ENCODE measurements at places on chromosomes 1 and 21. TPM values are rescaled to one million over a fixed set of nuclear protein-coding genes. Genes with fewer than 3 reads are reported as not detected.

- no peaks in the 10 kb centered on the region for H3K36me3 ChIP-seq
- DNase-seq, result no peak
- no peak overlapping the region for H3K4me3 ChIP-seq
- H3K27ac ChIP-seq, result no peak overlapping the region
- H3K27me3 ChIP-seq, result no peaks in the 10 kb centered on the region
Observed at GRCh38 chr1:226712742-226713419, 26.2 kb downstream of the ITPKB start.

The DCST1 gene
- total RNA-seq, result 0.43 TPM

- no peak for DNase-seq
- H3K27me3 ChIP-seq, result no peaks in the 10 kb centered on the region
- peaks cover 46% of the 10 kb centered on the region for H3K4me1 ChIP-seq
- no peaks in the 10 kb centered on the region for H3K36me3 ChIP-seq
Observed at GRCh38 chr21:43786300-43786806, 3.0 kb upstream of the RRP1 start.

GRCh38 chr21:42703965-42704364, 50.5 kb downstream of the PDE9A start:
- H3K4me3 ChIP-seq, result no peak overlapping the region
- no peak overlapping the region for H3K27ac ChIP-seq
- no peaks in the 10 kb centered on the region for H3K36me3 ChIP-seq
- H3K4me1 ChIP-seq, result no peaks in the 10 kb centered on the region
- H3K27me3 ChIP-seq, result no peaks in the 10 kb centered on the region

The SLAMF6 gene
- total RNA-seq, result not detected

The TMEM200B gene
- 1.1 TPM for total RNA-seq

GRCh38 chr1:45682942-45683341, 3.4 kb downstream of the GPBP1L1 start:
- H3K27me3 ChIP-seq, result no peaks in the 10 kb centered on the region
- no peak for DNase-seq
- 0 out of 2 replicates have a peak, but pooled peaks cover 6% of the 10 kb centered on the region for H3K36me3 ChIP-seq
- H3K4me3 ChIP-seq, result no peak overlapping the region
- H3K4me1 ChIP-seq, result peaks cover 8% of the 10 kb centered on the region

The HPDL gene
- total RNA-seq, result 12.7 TPM

The PTAFR gene
- 7.6 TPM for total RNA-seq

- no peak within 1 kb of the TSS for H3K4me3 ChIP-seq
- no peak within 1 kb of the TSS for H3K27ac ChIP-seq
- no peaks in the 10 kb centered on the region for H3K36me3 ChIP-seq
Observed at GRCh38 chr1:181483285-181484195, at the start of gene CACNA1E. Gene CACNA1E (plus strand): TSS chr1:181483517. CDS start chr1:181483745, 228 bp downstream.

GRCh38 chr21:36902793-36903192, 63.7 kb downstream of the HLCS start:
- H3K36me3 ChIP-seq, result no peaks in the 10 kb centered on the region
- no peaks in the 10 kb centered on the region for H3K27me3 ChIP-seq
- H3K4me3 ChIP-seq, result no peak overlapping the region
- no peak for DNase-seq
- H3K27ac ChIP-seq, result no peak overlapping the region
- no peaks in the 10 kb centered on the region for H3K4me1 ChIP-seq

GRCh38 chr1:113792471-113792870, 19.8 kb downstream of the RSBN1 start:
- DNase-seq, result no peak
- H3K36me3 ChIP-seq, result peaks cover 21% of the 10 kb centered on the region
- H3K27me3 ChIP-seq, result no peaks in the 10 kb centered on the region
- H3K27ac ChIP-seq, result no peak overlapping the region
- H3K4me3 ChIP-seq, result no peak overlapping the region

- no peaks in the 10 kb centered on the region for H3K36me3 ChIP-seq
- no peak overlapping the region for H3K27ac ChIP-seq
- no peaks in the 10 kb centered on the region for H3K27me3 ChIP-seq
- no peak overlapping the region for H3K4me3 ChIP-seq
- H3K4me1 ChIP-seq, result no peaks in the 10 kb centered on the region
Observed at GRCh38 chr1:216015116-216015515, 408.1 kb downstream of the USH2A start.

The SHE gene
- total RNA-seq, result not detected

All from PC-9 (cell line).